T-helper 17 cell (primary cell): ENCODE measurements at places on chromosomes 4 and X. TPM values are rescaled to one million over a fixed set of nuclear protein-coding genes. Genes with fewer than 3 reads are reported as not detected.

CCKAR gene
- total RNA-seq, result not detected

XK gene
- total RNA-seq, result 11.3 TPM

SNCA gene
- 0.45 TPM for total RNA-seq

GRCh38 chr4:39741401-39741800 lies 43.5 kb downstream of the UBE2K start:
- H3K36me3 ChIP-seq, result no peaks in the 10 kb centered on the region
- H3K27me3 ChIP-seq, result no peaks in the 10 kb centered on the region
- peaks cover 8% of the 10 kb centered on the region for H3K4me1 ChIP-seq
- no peak overlapping the region for H3K27ac ChIP-seq

DNA sequence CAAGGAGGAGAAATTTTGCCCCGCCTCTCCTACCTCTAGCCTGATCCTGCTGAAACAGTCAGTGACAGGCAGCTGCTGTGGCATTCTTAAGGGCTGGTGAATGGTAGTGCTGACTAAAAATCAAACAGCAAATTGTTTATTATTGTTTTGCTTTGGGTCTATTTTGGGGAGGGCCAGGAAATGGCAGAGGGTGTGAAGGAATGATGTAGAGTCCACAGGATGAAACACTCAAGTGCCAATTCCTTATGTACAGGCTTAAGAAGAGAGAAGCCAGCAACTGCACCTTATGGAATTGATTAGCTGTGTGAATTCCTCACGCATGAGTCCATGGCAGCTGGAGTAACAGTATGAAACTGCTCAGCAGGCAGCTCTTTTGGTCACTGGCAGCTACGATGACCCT lies 39.7 kb downstream of the VEGFC start:
- DNase-seq, result no peak
- H3K36me3 ChIP-seq, result no peaks in the 10 kb centered on the region
- H3K4me3 ChIP-seq, result no peak overlapping the region
- peaks cover 5% of the 10 kb centered on the region for H3K27me3 ChIP-seq
